ENCODE measurements at places on chromosomes 16 and 17.

DNA sequence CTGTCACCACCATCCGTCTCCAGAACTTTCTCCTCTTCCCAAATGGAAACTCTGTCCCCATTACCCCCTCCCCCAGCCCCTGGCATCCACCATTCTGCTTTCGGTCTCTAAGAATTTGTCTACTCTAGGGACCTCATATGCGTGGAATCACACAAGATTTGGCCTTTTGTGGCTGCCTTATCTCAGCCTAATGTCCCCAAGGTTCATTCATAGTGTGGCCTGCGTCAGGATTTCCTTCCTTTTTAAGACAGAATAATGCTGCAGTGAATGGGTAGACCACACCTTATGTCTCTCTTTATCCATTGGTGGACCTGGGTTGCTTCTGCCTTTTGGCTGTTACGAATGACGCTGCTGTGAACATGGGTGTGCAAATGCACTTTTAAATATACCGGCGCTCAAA lies 139.7 kb upstream of the PLCG2 start:
- DNase-seq = no peak

DNA sequence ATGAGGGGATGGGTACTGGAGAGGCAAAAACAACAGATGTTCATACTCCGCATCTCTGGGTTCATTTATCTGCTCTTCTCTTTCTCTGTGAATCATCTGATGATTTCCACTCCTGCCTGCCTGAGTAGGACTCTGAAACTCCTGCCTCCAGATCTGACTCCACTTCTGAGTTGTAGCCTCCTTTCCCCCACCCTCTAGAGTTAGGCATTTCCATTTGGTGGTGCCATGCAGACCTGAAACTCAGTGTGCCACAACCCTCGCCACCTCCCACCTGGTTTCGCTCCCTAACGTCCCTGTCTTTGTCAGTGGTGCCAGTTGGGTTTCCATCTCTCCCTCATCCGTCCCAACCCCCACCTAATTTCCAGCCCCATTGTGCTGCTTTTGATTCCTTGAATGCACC lies 126.2 kb downstream of the PRKCB start:
- no peak for DNase-seq

DNA sequence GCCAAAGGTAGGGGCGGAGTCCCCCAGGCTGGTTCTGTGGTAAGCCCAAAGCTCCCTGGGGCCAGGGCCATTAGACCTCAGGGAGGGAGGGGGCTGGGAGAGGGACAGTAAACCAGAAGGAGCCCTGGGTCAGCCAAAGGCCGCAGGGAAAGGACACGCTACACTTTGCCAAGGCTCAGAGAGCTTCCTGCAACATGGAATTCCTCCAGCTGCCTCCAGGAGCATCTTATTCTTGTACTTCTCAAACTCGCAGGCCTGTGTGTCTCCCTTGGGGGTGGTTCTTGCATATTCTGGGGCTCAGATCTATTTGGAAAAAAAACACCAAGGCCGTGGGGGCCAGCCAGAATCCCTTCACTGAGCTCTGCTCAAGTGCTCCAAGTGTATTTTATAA lies 25.1 kb downstream of the AKAP1 start:
- DNase-seq = no peak

DNA sequence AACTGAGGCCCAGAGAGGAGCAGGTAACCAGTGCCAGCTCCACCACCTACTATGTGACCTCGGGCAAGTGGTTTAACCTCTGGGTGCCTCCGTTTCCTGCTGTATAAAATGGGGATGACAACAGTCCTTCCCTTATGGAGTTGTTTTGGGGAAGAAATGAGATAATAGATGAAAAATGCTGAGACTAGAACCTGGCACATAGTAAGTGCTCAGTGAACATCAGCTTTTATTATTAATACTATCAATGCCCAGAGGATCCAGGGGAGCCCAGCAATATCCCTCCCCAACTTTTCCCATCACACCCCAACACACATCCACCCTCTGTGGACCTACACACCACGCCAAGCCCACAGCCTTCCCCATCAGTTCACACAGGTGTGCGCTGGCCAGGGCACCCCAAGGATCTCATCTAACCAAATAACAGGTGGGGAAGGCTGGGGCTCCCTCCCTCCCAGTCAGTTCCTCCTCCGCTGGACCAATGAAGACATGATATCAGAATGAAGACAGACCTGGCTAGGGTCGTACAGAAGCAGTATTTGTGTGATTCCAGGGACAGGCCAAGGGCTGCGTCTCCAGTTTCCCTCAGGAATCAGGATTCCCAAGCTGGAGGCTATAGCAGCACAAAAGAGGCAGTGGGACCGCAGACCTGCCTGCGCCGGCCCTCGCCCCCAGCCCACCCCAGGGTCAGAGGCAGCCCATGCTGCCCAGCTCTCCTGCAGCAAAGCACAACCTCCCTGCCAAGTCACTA lies 1.8 kb downstream of the ATP2A3 start:
- DNase-seq = no peak

- no peak for DNase-seq
Measured at GRCh38 chr17:71395901-71396300, 724.9 kb upstream of the SOX9 start.

GRCh38 chr16:79013930-79014660 lies 586.4 kb downstream of the MAF start:
- DNase-seq = no peak

GRCh38 chr17:21199311-21199710 lies 14.7 kb downstream of the TMEM11 start:
- no peak for DNase-seq

DNA sequence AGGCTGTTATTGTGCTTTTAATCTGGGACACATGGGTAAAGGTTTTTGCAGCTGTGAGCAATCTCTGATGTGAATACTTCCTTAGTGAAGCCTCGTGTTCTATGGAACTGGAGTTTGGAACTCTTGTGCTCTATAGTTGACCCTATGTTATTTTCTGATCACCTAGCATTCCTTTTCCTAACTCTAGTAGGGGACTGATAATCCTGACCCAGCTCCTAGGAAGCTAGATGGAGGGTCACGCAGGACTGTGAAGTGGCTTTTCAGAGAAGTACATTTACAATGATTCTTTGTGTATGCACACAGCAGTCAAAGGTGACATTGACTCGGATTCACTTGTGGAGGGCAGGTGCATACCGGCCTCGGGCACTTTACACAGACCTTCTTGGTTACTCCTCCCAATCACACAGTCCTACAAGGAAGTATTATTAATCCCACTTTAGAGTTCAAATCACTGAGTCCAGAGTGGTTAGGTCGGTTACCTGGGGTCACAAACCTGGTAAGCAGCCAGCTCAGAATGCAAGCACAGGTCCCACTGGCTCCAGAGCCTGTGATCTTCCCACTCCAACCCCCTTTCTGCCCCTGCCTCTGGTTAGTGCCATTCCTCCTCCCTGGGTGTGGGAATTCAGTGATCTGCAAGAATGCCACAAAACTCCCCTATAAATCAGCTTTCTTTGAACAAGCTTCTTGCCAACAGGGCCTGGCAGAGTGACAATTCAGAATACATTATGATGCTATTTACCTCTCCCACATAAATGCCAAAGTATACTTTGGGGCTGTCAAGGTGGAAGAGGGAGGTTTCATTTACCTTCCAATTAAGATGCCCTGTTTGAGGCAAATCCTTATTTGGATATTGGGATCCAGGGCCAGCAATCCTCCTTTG lies 7.1 kb downstream of the CHD9NB start:
- no peak for DNase-seq

DNA sequence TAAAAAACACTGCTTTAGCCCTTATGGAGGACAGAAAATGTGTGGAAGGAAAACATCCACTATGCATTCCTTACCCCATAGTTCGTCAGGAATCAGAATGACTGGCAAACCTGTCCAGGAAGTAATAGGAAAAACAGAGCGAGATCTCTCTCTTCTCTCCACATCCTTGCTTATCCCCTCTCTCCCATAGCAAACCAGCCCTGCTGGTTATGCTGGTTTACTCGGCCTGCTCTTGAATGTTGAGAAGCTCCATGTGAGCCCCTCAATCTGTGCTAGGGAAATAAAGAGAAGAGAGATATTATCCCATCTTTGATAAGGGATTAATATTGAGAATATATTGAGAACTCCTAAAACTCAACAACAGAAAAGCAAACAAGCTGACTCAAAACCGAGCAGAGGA lies 402.8 kb upstream of the RBFOX1 start:
- no peak for DNase-seq
